Anterior cingulate cortex (tissue), 58 donors: ENCODE measurements at places on chromosomes 13 and 19.

DNA sequence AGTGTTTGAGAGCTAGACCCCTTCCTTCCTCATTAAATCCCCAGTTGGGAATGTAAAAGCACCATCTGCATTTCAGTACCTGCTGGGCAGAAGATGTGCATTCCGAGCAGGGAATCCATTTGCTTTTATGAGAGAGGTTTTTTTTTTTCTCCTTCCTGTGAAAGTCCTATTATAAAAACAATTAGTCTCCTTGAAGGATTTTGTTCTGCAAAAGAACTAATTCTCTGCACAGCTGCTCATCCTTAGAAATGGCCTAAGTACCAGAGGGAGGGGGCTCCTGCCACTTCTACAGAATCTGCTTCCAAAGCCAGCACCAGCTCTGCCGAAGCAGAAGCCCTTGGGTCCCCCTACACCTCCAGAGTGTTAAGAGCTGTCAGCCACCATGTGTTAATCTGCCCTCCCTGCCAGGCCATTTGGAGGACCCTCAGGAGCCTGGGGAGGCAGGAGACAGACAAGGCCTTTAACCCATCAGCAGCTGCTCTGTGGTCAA, 36.4 kb upstream of the SERPINE3 start:
- DNase-seq: no peak

DNA sequence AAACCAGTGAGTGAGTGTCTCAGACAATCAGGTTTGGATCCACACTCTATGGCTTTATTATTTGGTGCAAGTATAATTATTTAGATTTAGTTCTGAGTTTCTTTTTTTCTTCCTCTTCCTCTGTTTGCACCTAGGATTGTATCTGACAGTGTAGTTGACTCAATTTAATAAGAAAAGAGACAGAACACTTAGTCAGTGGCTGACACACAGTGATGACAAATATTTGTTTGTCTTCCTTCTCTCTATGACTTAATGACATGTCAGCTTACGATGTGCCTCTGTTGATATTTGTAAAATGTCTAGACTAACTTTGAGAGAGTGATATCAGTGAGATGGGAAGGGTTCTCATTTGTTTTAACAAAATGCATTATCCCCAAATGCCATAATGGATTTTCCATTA, 129.5 kb upstream of the SLC10A2 start:
- no peak for DNase-seq

GRCh38 chr19:45368737-45369340, 1.5 kb downstream of the ERCC2 start:
- no peak for DNase-seq

DNA sequence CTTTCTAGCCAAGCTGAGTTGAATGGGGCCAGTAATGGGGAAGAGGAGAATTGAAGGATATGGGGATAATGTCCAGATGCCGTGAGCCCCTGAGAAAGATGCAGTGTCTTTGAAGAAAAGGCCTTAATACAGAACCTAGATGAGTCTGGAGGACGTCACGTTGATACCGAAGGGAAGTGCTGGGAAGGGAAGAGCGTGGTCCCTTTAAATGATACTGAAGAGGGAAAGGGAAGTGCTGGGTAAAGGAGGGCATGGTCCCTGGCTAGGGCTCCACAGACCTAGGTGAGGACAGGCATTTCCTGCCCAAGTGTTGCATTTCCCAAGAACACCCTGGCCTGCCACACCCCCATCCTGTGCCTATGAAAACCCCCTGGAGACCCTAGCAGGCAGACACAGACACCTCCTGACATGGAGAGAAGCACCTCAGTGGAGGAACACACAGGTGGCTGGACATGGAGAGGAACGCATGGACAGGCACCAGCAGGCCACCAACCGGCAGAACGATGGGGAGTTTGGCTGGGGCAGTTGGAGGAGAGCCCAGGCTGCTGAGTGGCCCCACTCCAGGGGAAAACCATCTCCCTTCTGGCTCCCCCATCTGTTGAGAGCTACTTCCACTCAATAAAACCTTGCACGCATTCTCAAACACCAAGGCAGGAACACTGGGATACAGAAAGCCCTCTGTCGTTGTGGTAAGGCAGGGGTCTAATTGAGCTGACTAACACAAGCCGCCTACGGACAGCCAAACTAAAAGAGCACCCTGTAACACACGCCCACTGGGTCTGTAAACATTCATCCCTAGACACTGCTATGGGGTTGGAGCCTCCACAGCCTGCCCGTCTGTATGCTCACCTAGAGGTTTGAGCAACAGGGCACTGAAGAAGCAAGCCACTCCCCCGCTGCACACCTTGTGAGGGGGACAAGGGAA, 34.9 kb upstream of the POMP start:
- DNase-seq: no peak

DNA sequence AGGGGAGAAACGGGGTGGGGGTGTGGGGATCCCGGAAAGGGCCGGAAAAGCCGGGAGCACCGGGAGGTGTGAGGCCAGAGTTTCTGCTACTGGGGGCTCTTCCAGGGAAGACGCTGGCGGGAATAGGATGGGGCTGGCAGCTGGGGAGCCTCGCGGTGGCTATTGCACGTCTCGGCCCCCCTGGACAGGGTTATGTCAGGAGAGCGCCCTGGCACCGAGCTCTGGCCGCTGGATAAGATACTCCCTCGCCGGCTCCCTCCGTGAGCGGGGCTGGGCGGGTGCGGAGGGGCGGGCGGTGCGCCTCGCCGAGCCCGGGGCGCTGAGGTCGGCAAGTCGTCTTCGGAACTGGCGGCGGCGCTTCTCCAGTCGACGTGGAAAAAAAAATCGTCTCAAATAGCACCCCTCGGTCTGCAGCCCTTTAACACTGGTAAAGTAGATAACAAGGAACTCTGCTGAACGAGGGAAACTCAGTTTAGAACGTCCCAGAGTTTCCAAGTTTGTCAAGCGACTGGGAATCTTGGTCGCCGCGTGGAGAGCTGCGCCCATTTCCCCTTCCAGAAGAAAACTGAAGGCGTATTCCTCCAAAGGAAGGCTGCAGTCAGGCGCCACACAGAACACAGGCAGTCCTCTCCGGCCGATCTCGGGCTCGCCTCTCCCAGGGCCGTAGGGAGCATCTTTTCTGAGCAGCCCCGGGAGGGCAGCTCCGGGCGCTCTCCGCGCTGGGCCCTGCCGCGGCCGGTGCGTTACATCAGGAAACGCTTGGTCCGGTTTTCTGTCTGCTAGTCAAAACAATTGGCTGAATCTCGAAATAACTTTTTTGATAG, 115.1 kb downstream of the KCNRG start:
- DNase-seq: peak; percentile 7

DNA sequence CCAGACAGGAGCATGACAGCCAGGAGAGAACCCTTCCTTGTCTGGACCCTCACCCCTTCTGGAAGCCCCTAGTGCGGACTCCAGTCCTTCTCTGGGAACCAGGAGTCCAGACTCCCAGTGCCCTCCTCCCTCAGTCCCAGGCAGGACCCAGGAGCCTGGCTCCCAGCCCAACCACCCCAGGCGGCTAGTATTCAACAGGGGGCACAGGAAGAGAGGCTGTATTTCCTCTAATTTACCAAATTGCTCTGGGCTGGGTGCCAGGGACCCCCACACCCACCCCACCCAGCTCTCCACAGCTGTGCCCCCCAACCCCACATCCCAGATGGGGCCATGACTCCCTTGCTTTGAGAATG, 3.3 kb downstream of the GRIN2D start:
- DNase-seq: no peak

GRCh38 chr13:109412283-109412901, 374.0 kb downstream of the IRS2 start:
- peak; percentile 40 for DNase-seq

GRCh38 chr19:10007371-10008183, 2.7 kb downstream of the COL5A3 start:
- no peak for DNase-seq

- DNase-seq: no peak
Observed at GRCh38 chr19:3455393-3455955, 24.9 kb downstream of the SMIM24 start.

GRCh38 chr13:44199627-44200207, 173.9 kb upstream of the SERP2 start:
- no peak for DNase-seq

GRCh38 chr19:23992348-23992747, 77.7 kb downstream of the ZNF726 start:
- DNase-seq: no peak

GRCh38 chr13:26424181-26424580, 133.3 kb upstream of the WASF3 start:
- DNase-seq: no peak

- no peak for DNase-seq
Observed at GRCh38 chr13:35499196-35499662, 22.7 kb upstream of the MAB21L1 start.

DNA sequence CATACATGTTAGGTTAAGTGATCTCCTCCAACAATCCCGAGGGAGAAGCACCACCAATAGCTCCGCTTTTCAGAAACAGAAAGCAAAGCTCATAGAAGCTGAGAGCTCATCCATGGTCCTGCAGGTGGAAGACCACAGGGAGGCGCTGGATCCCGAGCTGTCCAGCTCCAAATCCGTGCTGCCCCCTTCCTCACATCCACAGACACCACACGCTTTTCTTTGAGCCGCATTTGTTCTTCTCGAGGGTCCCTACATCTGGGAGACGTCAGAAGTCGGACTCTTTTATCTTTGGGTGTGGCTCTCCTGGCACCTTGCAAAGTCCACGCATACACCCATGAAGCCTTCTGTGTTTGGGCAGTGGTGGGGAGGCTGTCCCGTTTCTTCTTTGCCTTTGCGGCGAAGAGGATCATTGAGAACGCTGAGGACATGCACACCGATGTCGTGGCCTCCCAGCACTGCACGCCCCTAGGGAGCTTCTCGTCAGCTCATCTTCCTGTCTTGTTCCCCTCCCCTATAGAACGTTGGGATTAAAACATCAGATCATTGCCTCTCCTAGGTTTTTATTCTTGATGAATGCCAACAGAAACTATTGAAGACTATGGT, 184.8 kb downstream of the TEX29 start:
- DNase-seq: no peak

DNA sequence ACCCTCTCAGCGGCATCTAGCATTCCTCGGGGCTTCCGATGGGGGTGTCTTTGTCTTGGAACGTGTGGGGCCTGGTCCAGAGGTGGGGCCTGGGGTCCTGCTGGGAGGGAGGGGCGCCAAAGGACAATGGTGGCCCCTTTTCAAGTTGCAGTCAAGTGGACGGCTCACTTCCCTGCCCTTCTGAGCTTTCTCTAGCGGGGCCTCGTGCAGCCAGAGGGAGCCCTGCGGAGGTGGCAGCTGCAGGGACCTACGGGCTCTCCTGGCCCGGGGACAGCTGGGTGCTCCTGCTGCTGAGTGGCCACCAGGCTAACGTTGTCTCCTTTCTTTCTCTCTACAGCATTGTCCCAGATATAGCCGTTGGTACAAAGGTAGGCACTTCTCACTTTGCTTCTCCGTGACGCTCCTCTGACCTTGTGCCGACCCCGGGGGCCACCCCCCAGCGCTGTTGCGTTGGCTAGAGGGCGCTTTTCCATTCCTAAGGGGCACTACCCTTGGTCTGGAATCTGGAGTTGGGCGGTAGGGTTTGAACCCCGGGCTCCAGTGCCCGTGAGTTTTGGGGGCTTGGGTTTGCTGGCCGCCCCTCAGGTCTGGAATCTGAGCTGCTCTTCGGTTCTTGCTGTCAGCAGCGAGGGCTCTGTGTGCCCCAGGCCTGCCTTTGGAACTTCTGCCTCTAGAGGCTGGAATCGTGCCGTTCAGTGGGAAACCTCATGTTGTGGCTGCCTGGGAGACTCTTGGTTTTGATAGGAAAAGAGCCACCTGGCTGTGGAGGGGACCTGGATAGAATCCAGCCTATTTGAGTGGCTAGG, 2.0 kb downstream of the PTBP1 start:
- no peak for DNase-seq

DNA sequence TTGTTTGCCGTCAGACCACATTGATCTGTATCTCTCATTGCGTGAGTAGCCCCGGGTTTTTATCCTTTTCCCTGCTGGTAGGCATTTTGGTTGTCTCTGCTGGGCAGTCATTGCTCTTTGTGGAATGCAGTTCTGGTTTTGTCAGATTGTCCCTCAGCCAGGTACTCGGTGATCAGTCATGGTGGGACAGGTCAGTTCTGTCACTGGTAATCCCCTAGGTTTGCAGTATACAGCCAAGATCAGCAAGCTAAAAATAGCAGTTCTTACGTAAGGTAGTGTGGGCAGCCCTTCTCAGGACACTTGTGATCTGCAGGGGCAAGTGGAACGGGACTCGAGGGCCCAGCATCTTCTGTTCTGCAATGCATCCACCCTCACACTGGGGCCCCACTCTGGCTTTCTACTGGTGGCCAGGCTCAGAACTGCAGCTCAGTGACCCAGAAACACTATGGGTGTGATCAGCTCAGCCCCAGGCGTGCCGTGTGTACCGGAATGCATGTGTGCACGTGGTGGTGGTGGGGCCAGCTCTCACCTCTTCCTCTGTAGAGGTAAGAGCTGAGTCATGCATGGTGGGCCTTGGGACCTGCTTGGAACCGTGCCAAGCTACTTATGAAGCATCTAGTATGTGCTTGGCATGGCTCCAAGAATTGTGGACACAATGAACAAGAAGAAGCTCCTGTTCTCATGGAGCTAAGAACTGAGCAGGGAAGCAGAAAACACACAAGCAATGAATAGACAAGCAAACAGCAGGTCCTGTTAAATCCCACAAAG, 6.3 kb downstream of the PLEKHF1 start:
- DNase-seq: no peak

DNA sequence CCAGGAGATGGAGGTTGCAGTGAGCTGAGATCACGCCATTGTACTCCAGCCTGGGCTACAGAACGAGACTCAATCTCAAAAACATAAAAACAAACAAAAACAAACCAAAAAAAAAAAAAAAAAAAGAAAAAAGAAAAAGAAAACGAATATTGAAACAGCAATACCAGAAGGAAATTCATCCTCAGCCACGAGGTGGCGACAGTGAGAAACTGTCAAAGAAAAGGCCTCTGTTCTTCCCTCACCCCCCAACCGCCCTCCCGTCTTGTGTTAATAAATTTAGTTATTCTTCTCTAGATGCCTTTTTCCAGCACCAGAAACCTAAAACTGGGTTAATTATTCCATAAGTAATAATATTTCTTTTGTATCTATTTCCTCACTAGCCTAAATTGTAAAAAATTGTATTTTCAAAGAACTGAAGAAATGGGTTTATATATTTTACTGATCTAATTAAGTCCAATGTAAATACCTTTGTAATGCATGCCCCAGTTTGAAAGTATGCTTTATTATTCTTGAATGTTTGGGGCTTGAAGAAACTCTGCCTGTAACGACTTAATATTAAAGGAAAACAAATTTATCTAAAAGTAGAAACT, 38.6 kb downstream of the LIG4 start:
- DNase-seq: no peak

GRCh38 chr19:18520848-18521691, 800 bp downstream of the ELL start:
- no peak for DNase-seq

GRCh38 chr19:15584541-15585115, 30.4 kb upstream of the CYP4F8 start:
- DNase-seq: peak; percentile 14

GRCh38 chr19:47186446-47187334, 44.3 kb downstream of the BBC3 start:
- DNase-seq: no peak

- DNase-seq: no peak
Observed at GRCh38 chr19:41264581-41265394, 616 bp downstream of the HNRNPUL1 start.

- no peak for DNase-seq
Observed at GRCh38 chr13:108932196-108932595, 302.8 kb downstream of the MYO16 start.

- DNase-seq: no peak
Observed at GRCh38 chr19:55098716-55099556, 18.5 kb downstream of the PPP1R12C start.

GRCh38 chr13:95035311-95036109, 265.7 kb downstream of the ABCC4 start:
- DNase-seq: no peak

GRCh38 chr19:12783291-12783848, 7.9 kb upstream of the JUNB start:
- no peak for DNase-seq

GRCh38 chr19:39858541-39858940, 12.4 kb upstream of the FBL start:
- no peak for DNase-seq
